ENCODE measurements at places on chromosomes 5 and 9.

- DNase-seq = no peak
Observed at GRCh38 chr9:125405938-125406809, 144.5 kb downstream of the GAPVD1 start.

DNA sequence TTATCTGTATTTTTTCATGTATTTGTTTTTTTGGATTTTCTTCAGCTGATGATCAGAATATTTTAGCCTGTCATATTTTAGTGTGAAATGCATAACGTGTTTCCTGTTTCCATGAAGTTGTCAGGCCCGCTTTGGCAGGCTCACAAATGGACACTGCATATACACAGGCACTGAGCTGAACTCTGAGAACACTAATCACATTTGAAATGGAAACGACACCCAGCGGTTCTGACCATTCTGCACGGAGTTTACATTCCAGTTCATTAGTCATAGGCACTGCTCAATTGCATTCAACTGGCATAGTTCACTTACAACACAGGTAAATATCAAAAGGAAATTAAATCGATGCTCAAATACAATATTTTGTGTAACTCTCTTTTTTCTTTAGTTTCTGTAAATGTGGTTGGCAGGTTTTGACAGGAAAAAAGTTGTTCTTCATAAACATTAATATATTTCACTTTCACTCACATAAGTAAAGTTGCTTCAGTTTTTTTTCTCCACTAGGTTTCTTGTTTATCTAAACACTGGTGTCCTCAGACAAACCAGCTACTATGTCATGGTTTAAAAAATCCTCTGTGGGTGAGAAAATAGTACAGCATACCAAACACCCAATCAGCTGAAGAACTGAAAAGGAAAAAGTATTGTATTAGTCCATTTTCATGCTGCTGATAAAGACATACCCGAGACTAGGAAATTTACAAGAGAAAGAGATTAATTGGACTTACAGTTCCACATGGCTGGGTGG, 559.0 kb upstream of the DAP start:
- DNase-seq = no peak

DNA sequence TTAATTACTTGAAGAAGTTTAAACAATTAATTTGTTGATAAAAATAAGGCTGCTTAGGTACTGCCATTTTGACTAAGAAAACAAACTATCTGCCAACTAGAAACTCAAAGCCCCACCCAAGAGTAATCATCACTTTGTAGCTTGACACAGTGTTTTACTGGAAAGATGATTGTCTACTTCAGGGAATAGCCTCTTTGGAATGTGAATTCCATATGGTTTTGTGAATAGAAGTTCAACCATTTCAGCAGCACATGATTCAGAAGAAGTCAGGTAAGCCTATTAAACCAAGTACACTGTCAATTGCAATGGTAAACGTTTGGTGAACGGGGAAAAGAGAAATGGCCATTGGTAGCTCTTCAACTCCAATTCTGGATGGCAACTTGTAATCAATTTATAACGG, 55.2 kb downstream of the PLK2 start:
- DNase-seq = no peak

DNA sequence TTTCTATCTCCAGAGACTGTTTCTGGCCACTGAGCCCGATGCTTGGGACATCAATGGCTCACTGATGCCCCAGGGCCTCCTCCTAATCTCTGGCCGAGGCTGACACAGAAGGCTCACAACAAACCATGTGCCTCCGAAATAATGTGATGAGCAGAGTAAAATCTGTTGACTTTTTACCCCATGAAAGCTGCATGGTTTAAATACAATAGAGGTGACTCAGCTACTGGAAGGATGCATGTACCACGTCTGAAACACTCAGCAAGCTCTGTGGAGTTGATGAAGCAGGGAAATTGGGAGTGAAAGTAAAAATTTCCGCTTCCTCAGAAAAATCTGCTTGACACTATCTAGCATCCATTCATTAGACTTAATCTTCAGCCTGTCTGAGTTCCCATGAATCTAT, 111.1 kb upstream of the EQTN start:
- no peak for DNase-seq

DNA sequence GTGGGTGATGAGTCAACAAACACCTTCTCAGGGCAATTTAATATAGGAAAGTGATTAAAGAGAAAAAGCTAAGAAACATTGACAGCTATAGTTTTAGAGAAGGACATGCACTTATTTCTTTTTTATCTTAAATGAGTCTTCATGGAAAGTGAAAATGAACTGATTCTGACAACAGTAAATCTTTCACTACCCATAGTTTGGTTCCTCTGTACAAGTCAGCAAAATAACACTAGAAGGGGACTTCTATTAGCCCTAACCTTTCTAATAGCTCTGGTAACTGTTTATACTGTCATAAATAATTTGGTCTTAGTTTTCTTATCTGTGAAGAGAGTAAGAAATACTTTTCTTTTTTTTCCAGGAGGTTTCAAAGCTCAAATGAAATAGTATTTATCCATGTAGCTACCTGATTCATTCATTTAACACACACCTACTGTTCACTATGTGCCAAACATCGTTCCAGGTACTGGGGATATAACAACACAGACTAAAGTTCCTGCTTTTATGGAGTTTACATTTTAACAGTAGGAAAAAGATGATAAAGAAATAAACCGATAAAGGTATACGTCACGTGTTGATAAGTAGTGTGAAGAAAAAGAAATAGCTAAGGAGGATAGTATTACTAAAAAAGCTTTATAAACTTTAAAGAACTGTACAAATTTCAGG, 148.2 kb downstream of the PCSK1 start:
- DNase-seq = no peak
